ENCODE measurements at places on chromosomes 2 and 18.

- no peak for DNase-seq
Observed at GRCh38 chr2:169275696-169276444, 86.5 kb downstream of the LRP2 start.

DNA sequence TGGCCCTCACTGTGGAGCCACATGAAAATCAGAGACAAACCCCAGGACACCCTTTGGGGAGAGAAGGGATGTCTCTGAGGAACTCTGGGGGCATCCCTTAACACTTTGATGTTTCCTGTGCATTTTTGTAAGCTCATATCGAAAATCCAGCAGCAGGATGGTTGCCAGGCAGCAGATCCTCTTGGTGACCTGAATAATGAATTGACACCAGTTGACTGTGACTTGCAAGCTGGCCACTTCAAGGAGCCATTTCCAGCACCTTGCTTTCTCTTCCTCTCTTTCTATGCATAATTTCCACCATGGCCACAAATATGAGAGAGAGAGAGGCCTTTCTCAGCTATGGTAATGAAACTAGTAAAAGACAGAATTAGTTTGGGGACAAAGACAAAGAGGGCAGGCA is 91.7 kb downstream of the NRP2 start:
- DNase-seq = no peak

DNA sequence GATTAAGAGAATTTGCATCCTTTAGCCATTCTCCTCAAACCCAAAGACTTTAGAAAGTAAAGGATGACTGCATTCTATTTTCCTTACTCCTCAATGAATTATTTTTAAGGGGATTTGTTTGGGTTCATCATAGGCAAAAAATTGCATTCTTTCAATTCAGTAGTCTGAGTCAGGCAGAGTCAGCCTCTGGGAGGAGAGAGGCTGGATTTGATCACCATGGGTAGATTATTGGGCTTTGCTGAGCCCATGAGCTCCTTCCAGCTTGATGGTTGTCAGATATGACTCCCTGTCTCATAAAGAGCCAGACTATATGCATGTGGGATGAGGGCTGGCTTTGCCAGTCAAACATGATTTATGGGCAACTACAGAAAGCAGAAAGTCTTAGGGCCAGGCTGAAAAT is 101.2 kb downstream of the KCNS3 start:
- DNase-seq = no peak

DNA sequence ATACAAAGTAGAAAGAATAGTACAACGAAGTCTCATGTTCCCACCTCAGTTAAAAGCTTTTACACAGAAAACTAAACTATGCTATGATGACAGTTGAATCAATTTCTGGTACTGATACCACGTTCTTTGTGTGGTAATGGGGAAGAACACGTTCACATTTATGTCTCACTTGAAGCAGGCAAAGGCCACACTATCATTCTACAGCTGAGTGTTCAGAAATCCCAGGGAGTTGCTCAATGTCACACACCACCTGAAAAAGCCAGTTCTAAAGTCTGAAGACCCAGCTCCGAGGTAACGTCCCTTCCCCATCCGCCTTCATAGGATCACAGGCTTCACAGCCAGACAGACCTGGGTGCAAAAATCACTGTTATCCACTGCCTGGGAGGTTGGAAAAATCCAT is 8.9 kb downstream of the RNF149 start:
- DNase-seq = no peak

- DNase-seq = no peak
Observed at GRCh38 chr18:67362906-67363305, 153.6 kb downstream of the DSEL start.

DNA sequence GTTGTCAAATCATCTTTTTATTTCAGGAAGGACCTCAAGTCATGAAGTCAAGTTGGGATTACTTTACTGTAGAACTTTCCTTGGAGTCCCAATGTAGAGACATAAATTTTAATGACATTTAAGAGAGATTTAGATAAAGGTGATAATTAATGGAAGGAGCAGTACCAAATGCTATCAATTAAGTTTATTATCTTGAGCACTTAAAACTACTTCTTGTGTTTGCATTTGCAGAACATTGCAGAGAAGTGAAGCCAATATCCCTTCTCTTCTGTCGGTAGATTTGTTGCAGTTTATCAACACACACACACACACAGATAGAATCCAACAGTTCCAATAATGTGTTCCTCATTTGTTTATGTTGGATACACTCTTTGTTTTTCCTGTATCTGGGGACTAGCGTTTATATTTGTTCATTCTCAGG is 570.7 kb downstream of the EPHA4 start:
- DNase-seq = no peak

DNA sequence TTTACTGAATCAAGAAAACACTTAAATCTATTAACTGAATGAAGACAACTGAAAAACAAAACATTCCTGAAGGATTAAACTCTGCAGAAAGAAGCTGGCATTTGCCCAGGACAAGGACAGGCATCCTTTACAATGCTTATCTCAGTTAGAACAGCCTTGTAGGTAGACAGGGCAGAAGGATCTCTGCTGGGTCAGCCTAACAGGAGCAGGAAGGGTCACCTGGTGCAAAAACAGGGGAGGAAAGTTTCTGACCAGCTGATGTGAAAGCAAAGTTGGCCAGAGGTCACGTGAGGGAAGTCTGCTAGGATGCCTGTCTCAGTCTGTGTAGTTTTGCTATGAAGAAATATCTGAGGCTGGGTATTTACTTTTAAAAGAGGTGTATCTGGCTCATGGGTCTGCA is 348.6 kb downstream of the ANAPC1 start:
- DNase-seq = no peak

DNA sequence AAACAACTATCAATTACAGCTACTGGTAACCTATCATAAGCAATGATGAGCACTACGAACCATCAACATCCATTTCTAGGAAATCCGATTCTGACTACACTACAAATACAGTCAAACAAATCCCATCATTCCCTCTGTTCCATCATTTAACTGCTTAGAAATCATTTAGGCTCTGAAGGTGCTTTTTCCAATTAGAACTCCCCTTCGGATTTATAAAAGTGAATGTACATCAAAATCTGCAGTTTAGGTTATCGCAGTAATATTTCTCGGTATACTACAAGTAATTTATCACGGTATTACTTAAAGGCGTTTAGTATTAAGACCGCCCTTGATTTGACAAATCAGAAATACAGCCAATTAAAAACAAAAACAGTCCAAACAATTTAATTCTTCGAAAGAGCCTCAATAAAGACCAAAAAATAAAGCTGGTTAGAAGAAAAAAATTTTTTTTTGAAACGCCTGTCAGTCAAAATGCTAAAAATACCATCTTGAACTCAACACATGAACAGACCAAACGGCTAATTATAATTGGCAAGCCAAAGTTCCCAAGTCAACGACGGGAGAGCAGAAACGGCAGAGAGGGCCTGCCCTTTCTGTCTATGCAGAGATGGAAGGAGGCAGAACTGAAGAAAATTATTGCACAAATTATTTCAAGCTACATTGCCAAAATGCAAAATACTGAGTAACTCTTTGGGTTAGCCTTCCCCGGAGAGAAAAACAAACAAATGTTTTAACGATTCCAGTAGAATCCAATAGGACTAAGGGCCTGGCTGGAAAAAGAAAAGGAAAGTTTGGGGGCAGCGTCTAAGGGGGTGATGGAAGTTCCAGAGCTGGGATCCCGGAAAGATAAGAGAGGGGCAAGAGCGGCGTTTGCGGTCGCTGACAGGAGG is 1.2 kb downstream of the VPS54 start:
- DNase-seq = no peak

GRCh38 chr2:205688417-205689200 is 6.3 kb downstream of the NRP2 start:
- no peak for DNase-seq

GRCh38 chr2:142841788-142842187 is 35.7 kb upstream of the KYNU start:
- no peak for DNase-seq

DNA sequence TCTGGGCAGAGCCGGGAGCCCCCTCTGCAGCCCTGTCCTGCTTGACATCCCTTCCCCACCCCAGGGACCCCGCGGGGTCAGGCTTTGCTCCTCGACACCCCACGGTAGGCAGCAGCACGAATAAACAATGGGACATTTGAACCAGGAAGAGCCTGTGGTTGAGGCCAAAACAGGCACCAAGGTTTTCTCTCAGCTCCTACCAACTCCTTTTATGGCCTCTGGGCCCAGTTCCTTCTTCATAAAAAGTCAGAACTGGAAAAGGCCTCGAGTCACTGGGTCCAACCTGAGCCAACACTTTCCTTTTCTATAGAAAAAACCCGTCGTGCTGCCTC is 20.6 kb downstream of the TEX44 start:
- DNase-seq = no peak

GRCh38 chr18:4511166-4511565 is 56.1 kb upstream of the DLGAP1 start:
- no peak for DNase-seq

DNA sequence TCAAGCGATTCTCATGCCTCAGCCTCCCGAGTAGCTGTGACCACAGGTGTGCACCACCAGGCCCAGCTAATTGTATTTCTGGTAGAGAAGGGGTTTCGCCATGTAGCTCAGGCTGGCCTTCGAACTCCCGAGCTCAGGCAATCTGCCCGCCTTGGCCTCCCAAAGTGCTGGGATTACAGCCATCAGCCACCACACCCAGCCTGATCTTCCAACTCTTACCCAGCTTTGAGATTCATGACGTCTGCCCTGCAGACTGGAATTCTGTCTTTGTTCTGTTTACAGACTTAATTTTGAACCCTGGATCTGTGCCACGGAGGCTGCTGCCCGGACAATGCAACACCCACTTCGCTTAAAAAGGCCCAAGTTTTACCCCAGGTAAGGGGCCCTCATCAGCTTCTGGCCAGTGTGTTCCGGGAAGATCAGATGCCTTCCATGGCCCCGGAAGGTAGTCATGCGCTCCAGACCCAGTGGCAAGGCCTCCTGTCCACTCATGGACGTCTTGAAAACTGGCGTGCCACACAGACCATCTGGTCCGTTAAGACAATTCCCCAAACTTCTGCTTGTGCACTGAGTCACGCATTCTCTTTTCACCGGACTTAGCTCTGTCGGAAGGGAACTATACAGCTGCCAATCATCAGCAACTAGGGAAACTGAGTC is 5.5 kb downstream of the PXDN start:
- peak; percentile 33 for DNase-seq

DNA sequence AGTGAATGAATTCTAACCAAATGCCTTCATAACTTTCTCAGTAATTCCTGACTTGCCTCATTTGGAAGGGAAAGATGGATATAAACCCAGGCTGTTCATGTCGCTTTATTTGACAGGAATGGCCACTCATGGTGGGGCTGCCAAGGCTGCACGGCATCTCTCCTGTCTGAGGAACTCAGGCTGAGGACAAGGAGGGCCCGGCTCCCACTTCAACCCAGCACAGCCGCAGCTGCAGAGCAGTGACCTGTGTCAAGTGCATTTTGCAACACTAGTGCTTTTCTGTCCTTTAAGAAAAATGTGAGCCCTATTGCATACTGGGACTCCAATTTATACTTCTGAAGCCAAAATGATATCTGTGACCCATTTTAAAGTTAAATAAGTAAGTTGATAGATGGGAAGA is 45.8 kb upstream of the GALR1 start:
- DNase-seq = no peak

DNA sequence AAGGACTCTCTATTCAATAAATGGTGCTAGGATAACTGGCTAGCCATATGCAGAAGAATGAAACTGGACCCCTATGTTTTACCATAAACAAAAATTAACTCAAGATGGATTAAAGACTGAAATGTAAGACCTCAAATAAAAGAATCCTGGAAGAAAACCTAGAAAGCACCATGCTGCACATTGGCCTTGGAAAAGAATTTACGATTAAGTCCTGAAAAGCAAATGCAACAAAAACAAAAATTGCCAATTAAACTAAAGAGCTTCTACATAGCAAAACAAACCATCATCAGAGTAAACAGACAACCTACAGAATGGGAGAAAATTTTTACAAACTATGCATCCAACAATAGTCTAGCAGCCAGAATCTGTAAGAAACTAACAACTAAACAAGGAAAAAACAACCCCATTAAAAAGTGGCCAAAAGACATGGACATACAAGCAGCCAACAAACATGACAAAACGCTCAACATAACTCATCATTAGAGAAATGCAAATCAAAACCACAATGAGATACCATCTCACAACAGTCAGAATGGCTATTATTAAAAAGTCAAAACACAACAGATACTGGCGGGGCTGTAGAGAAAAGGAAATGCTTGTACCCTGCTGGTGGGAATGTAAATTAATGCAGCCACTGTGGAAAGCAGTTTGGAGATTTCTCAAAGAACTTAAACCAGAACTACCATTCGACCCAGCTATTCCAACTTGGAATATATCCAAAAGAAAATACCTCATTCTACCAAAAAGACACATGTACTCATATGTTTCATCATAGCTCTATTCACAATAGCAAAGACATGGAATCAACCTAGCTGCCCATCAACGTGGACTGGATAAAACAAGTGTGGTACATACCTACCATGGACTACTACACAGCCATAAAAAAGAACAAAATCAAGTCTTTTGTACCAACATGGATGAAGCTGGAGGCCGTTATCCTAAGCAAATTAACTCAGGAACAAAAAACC is 30.6 kb downstream of the SEPTIN10 start:
- DNase-seq = no peak

- DNase-seq = peak; percentile 68
Observed at GRCh38 chr2:231104115-231104713, 20.6 kb downstream of the HTR2B start.

GRCh38 chr2:37342591-37343220 is 1.7 kb upstream of the QPCT start:
- no peak for DNase-seq

DNA sequence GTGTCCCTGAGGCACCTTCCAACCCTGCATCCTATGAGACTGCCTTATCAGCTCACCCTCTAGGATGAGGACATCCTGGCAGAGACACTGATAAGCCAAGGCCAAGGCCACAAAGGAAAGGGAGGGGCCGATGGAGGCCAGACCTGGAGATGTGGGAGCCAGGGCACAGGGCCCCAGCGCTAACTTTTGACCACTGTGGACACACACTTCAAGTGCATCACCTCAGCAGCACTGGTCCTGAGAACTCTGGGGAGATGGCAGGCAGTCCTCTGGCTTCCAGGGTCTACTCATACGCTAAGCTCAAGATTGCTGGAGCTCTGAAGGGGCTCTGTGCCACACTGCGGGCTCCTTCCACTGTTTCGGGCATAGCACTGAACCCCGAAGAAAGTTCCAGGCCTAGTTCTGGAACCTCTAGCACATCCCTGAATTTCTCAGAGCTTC is 100.2 kb upstream of the ID2 start:
- no peak for DNase-seq

Measured in activated CD8-positive, alpha-beta memory T cell treated with anti-CD3 and anti-CD28 coated beads for 24 hours (primary cell).